HFFc6 (cell line): ENCODE measurements at places on chromosomes 7 and 10.

GRCh38 chr10:114374053-114374791 lies 30.1 kb downstream of the AFAP1L2 start:
- peak; percentile 26 for DNase-seq

DNA sequence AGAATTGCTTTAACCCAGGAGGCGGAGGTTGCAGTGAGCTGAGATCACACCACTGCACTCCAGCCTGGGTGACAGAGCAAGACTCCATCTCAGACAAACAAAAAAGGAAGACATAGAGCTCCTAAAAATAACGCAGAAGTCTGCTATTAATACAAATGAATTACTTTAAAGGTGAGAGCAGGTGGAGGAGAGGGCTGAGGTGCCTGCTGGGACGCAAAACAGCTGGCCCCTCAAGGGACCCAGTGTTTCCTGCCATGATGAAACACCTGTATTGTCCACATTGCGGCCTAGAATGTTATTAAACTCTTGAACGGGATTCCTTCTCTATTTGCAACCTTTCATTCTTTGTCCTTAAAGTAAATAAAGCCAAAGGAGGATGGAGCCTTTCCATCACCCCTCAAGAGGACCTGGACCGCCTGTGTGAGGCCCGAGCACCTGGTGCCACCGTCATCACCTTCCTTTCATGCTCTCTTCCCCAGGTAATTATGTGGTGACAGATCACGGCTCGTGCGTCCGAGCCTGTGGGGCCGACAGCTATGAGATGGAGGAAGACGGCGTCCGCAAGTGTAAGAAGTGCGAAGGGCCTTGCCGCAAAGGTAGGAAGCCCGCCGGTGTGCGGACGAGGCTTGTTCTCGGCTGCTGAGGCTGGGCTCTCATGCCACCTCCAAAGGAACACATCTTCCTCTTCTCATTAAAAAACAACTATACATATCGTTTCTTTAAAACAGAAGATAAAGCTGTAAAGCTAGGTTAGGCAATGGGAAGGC lies 136.7 kb downstream of the EGFR start:
- no peak for DNase-seq

DNA sequence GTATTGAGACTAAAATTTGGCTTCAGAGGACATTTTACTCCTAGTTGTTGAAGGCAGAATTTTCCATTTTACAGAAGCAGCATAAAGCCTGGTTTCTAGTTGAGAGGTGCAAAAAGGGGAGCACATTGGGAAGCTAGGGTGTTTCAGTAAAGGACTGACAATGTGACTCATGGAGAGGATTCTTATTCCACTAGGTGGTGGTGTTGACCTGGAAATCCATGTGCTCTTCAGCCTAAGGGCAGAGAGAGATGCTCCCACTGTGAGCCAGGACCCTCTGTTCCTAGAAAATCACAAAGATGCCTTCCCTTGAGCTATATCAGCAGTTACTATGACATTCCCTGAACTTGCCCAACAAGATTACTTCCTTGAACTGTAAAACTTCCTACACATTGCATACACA lies 687.8 kb downstream of the IPMK start:
- DNase-seq, result no peak

- DNase-seq, result no peak
Measured at GRCh38 chr7:5255832-5256231, 26.9 kb upstream of the SLC29A4 start.

DNA sequence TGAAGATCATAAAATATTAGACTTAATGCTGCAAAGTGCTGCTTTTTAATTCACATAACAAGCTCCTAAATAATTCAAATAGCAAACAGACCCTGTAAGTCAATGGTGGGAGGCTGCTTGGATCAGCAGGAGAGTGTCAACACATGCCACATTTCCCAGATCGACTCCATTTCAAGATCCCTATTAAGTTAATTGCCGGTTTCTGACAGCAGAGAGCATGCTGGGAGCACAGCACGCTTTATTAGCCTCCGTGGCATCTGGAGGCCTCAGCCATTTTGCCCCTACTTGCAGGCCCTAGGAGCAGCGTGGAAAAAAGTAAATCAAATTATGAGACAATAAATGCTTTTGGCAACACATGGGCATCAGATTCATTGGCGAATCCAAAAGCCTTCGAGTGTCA lies 201.0 kb downstream of the EMX2 start:
- DNase-seq, result no peak

DNA sequence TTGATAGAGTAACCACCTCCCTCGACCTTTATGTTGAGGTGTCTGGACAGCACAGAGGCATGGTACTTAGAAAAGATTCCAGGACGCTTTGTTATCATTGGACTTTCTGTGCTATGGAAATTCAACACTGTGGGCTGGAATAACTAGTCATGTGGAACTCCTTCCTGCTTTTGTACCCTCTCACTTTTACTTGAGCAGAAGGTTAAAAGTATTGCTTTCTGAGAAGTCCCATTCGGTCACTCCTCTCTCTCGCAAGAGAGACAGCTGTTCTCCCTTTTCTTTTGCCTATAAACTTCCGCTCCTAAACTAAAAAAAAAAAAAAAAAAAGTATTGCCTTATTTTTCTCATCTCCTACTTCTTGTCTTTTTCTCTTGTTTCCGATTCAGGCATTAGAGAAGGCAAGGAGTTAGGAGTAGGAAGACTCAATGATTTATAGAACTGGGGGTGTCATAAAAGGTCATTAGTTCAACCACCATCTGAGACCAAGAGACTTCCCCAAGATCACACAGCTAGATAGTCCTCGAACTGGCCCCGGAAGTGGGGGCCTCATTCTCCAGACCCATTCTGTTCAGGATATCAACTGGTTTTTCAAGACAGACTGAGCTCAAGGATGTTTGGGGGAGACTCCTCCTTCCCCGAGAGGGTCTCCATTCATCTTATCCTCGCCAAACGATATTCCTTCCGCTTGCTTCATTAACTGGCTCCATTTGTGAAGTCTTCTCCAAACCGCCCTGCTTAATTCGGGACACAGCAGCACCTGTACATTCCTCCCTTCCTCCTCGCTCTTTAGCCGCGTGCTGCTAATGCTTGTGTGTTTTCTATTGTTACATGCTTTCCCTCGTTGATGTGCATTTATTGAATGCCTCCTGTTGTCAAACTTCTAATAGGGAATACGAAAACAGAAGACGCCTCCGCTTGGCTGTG lies 995 bp upstream of the INPP5F start:
- DNase-seq, result peak; percentile 8

DNA sequence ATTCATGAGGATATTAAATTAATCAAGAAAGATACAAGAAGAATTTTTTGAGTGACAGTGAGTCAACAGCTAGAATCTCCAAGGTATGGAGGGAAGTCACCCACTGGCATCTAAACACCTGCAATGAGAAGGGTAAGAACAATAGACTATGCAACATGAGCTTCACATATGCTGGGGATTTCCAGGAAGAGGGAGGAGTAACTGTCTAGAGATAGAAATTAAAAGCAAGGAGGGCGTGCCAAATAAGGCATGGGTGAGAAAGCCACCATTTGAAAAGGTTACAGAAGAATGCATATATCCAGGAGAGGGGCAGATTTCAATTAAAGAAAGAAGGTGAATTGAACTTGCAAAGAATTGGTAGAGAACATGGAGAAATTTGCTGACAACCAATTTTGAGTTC lies 365.7 kb downstream of the GPR37 start:
- no peak for DNase-seq

- no peak for DNase-seq
Measured at GRCh38 chr7:139702811-139703486, 74.8 kb downstream of the HIPK2 start.

DNA sequence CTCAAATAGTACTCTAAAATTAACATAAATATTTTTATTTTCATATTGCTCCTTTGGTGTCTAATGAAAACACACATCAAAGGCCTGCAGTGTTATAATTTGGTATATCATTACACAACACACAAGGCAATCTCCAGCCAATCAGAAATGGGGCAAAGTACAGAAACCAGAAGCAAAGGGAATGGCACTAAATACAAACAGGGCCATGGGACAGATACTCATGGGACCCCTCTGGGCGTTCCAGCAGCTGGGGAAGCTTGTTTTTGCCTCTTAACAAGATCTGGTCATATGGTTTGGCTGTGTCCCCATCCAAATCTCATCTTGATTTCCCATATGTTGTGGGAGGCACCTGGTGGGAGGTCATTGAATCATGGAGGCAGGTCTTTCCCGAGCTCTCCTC lies 551.8 kb upstream of the NRP1 start:
- DNase-seq, result no peak

DNA sequence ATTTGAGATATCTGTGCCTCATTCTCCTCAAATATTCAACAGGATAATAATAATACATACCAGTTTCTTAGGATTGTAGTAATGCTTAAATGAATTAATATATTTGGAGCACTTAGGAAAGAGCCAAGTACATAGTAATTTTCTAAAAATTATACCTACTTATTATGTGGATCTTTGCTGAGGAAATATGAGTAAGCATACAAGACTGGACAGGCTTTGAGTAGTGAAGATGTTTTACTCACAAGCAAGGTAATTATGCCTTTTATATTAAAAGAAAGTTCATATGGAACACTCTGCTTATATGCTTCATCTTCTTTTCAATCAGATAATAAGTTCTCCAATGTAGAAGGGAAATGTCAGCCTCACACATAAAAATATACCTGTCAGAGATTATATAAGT lies 337.5 kb upstream of the KAT6B start:
- no peak for DNase-seq

DNA sequence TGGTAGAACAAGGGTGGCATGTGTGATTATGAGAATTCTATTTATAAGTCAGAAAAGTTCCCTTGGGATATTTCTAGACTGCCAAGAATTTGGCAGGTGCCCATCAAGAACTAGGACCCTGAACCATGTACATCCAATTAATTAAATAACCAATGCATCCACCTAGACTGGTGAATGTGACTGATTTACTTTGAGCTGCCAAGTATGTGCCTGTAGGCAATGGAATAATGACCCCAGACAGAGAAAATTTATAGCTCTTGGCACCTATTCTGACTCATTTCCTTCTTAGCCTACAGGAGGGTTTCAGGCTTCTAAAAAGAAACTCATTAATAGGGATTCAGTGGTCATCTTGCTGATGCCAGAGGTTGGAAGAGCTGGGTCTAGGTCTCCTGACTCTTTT lies 54.9 kb downstream of the KCNH2 start:
- DNase-seq, result no peak

DNA sequence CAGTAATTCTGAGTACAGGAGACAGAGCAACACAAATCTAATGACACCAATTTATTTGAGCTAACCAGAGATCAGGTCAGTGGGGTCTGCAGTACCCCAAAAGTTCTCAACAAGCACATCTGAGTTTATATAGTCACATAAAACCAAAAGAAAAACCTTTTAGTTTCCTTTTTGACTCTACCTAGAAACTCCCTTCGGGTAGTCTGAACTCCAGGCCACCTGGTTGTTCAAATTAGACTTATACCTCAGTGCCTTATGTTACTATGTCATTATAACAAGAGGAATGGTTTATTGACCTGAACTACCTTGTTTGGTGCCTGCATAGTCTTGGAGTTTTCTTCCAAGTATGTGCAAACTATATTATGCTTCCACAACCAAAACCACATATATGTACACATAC lies 14.6 kb downstream of the ZCWPW1 start:
- no peak for DNase-seq

- DNase-seq, result no peak
Measured at GRCh38 chr10:118729200-118729599, 25.6 kb downstream of the CACUL1 start.

DNA sequence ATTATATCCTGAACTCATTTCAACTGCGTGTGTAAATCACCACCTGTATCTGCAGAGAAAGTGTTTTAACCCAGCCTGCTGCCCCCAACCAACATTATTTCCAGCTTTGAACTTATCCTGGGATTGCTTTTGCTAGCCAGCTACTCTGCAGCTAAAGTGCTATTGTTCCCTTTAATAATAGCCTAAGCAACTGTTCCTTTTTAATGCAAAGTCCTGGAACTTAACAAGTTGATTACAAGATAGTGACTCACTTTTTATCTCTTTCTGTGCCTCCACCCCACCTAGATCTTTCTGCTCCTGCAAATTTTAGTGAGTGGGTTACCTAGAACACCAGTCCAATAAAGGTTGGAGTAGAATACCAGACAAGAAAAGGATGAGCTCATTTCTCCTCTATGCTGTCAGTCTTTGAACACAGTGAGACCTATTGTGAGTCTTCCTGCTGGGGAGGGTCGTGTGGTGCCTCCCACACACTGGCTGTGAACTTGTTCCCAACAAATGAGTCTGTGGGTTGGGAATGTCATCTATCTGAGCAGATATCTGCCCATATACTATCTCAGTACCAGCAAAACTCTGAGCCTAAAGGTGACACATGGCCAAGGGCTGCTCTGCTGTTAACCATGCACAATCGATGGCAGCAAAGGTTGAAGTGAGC lies 137.7 kb downstream of the FAM204A start:
- no peak for DNase-seq

GRCh38 chr7:142802301-142802700 lies 31.5 kb downstream of the PRSS2 start:
- DNase-seq, result no peak

GRCh38 chr7:99311702-99312101 lies 14.0 kb upstream of the ARPC1A start:
- no peak for DNase-seq

- peak; percentile 77 for DNase-seq
Measured at GRCh38 chr10:82742478-82742877, 867.5 kb downstream of the NRG3 start.

DNA sequence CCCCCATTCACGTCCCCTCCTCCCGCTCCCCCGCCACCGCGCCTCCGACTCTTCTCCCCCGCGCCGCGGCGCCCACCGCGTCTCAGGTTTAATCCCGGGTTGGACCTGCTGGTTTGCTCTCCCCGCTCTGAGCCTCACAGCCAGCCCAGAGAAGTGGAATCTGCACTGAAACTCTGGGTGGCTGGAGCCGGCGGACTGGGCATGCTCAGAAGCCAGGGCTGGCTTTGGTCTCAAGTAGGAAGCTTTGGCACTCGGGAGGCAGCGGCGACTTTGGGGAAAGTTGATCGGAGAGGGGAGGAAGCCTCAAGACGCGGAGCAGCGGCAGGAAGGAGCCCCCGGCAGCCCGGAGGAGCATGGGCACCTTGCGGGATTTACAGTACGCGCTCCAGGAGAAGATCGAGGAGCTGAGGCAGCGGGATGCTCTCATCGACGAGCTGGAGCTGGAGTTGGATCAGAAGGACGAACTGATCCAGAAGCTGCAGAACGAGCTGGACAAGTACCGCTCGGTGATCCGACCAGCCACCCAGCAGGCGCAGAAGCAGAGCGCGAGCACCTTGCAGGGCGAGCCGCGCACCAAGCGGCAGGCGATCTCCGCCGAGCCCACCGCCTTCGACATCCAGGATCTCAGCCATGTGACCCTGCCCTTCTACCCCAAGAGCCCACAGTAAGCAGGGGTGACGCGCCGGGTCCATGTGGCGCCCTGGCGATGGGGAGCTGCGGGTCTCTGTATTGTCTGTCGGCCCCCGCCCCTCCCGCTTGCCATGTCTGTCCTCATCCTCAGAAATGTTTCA lies at the start of gene PRKG1:
PRKG1 (plus strand) TSS at position 250 of the 791 bp plus-strand sequence.
- peak; percentile 82 for DNase-seq
